ENCODE measurements at places on chromosomes 16 and 17.

DNA sequence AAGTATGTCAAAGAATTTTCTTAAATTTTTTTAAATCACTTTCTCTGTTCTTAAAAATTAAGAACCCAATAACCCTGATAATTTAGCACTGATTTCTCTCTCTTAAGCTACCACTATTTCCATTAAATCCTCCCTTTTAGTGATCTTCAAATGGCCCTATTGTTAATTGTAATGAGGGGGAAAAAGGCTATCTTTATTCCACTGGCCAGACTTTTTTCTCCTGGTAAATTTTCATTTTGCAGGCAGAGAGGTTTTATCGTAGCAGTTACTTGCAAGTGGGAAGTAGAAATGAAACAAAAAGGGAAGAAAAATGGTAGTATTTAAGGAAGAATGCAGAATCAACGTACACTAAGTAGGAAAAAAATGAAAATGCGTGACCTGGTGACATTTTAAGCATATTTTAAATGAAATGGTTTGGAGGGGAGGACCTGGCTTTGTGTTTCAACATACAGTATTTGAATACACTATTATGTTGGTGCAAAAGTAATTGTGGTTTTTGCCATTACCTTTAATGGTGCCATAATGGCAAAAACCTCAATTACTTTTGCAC is 224.9 kb downstream of the TANC2 start:
- DNase-seq: no peak

DNA sequence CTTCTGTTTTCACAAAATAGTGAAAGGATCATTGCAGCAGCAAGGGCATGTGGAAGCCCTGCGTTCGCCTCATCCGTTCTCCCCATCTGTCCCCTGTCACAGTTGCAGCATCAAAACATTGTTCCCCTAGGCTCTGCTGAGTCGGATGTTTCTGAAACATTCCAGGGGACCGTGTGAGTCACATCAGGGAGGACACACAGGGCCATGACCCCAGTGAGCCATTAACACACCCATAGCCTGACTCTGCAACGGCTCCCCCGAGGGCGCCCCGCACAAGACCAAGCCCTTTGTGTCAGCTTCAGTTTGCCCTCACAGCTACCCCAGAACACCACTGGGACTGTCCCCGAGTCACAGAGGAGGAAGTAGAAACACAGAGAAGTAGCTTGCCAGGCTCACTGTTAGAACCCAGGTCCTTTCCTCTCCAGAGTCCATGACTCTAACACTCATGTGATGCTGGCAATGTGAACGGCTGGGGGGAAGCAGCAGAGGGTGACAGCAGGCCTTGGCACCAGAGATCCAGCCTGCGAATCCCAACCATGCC is 63.3 kb upstream of the HSBP1 start:
- no peak for DNase-seq

- DNase-seq: no peak
Measured at GRCh38 chr17:57560319-57560705, 184.8 kb downstream of the CCDC182 start.

DNA sequence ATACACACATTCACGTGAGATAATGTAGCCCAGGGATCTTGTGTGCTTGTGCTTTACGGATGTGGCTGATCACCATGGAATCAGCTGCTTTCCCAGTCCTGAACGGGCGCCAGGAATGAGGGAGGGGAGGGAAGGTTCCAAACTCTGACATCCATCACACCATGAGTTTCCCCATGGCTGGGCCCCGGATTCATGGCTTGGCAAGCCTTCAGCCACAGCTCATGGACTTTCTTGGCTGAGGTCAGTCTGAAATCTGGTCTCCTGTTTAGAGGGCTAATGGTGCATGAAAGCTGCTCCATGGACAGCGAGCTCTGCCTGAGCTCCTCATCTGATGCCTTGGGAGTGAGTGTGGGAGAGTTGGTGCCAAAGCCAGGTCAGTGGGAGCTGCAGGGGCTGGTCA is 767.6 kb upstream of the EEF2KMT start:
- DNase-seq: no peak

GRCh38 chr17:63601439-63602371 is 1.0 kb downstream of the TACO1 start:
- peak; percentile 16 for DNase-seq

GRCh38 chr16:2196162-2196980 is at the start of gene CASKIN1:
Gene CASKIN1 (minus strand): TSS chr16:2196605. CDS start chr16:2196432, 173 bp downstream.
- no peak for DNase-seq

DNA sequence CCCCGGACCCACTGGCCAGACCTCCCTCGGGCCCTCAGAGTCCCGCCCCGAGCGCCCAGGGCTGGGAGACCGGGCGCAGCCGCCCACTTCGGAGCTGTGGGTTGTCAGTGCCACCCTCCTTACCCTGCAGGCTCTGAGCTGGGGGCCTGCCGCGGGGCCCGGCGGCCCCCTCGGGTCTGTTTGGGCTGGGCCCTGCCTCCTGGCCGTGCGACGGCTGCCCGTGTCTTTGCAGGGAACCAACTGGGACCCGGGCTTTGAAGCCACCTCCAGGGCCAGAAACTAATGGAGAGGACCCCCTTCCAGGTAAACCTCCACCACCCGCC is 443 bp downstream of the TEDC2 start:
- DNase-seq: no peak

DNA sequence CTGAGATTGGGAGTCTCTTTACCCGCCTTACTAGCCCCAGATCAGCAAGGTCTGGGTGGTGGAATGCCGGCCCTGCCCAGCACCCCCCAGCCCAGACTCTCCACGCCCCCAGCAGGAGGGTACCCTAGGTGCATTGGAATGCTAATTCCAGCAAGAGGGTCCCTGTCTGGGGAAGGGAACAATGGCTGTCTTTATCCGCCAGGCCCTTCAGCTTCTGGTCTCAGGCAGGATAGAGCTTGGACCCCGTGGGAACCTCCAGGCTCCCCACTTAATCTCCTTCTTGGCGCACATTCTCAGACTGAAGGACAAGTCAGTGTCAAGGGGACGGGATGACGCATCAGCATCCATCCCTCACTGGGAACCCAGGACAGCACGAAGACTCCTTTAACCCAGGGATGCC is 85.1 kb downstream of the LITAF start:
- no peak for DNase-seq

DNA sequence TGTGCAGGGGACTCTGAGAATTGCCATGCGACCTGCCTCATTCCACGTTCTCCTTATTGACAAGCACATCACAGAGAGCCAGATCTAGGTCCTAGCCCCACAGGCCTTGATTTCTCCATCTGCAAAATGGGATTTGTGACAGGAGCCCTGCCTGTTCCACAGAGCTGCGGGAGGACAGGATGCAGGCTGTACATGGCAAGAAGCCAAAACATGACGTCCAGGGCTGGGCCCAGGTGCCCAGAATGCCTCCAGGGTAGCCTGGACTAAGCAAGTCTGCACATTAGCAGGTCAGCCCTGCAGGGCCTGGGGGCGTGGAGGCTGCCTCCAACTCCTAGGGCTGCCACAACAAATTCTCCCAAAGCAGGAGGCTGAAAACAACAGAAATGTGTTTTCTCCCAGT is 235.7 kb upstream of the SDK2 start:
- no peak for DNase-seq

DNA sequence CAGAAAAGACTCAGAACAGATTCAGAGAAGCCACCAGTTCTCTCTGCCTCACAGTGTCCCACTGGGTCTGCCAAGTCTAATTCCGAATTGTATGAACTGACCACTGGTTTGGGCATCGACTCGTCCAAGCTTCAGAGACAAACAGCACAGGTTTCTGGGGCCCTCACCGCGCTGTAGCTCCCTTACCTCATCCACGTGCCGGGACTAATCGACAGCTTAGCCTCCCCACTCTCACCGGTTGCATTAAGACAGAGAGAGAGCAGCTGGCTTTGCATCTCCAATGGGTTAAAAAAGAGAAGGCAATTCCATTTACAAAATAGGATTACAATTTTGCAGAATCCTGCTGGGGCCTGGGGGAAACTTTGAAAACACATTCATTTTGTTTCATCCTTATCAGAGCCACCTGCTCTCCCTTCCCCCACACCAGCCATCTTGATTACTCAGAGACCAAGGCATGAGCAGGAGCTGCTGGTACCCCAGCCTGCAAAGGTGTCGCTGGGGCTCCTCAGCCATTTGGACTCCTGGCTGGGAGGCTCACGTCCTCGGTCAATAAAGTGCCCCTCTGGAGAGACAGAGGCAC is 95.3 kb upstream of the RPL38 start:
- DNase-seq: no peak

- no peak for DNase-seq
Measured at GRCh38 chr17:9893411-9894012, 11.6 kb downstream of the RCVRN start.

DNA sequence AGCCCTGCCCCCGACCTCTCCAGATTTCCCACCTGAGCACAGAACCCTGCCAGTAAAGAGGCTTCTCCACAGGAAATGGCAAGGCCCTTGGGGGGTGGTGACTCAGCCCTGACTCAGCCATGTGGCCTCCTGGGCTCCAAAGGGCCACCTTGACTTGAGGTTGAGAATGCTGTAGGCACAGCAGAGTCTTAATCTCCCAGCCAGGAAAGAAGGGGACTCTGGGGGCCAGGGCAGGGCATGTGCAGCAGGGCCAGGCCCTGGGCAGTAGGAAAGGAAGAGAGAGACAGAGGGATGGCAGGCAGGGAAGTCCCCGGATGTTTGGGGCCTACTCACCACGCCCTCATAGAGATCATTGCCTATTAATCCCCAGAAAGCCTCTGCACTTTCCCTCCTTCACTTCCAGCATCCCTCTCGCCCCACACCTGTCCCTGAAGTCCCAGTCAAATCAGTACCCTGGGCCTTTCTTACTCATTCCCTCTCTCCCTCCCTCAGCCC is 4.8 kb upstream of the ITGA3 start:
- peak; percentile 45 for DNase-seq

DNA sequence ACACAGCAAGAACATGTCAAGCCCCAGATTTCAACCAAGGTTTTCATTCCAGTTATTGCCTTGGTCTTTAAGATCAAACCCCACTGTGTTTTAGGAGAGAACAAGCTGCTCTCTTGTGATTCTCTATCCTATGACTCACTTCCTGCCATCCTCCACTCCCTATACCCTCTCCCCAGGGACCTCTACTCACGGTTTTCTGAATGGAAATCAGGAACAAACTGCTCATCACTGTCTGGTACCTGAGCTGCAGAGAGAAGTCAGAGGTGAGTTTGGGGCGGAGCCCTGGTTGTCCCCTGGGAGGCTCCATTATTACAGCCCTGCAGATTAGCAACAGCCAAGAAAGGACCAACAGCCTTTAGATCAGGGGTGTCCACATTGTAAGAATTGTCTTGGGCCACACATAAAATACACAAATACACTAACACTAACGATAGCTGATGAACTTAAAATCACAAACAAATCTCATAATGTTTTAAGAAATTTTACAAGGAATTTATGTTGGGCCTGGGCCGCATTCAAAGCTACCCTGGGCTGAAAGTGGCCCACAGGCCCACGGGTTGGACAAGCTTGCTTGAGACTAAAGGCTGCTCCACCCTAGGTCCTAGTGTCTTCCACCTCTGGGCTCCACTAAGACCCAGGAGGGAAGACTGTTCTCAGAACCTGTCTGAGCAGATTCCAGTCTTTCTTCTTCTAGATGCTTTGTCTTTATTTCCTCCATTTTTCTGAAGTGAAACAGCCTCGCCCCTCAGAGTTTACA is 9.7 kb downstream of the ETV4 start:
- no peak for DNase-seq
